ENCODE measurements at places on chromosomes 4 and X. TPM values are rescaled to one million over a fixed set of nuclear protein-coding genes. Genes with fewer than 3 reads are reported as not detected.

The GABRB1 gene
- 120 TPM for total RNA-seq

The PPP4R3C gene
- not detected for total RNA-seq

The DNAAF6 gene
- 0.92 TPM for total RNA-seq

The CSAG3 gene
- not detected for total RNA-seq

The VSIG4 gene
- total RNA-seq, result 30.7 TPM

The TLL1 gene
- total RNA-seq, result 4.6 TPM

The EVC gene
- total RNA-seq, result 3.0 TPM

The HERC5 gene
- total RNA-seq, result 3.5 TPM

The XPNPEP2 gene
- total RNA-seq, result 0.23 TPM

The ADH1C gene
- total RNA-seq, result not detected
